Activated T-cell treated with anti-CD3 and anti-CD28 coated beads, Interleukin-2, amount 50 U/mL, for 48 hours (primary cell): ENCODE measurements at places on chromosomes 11 and 22.

DNA sequence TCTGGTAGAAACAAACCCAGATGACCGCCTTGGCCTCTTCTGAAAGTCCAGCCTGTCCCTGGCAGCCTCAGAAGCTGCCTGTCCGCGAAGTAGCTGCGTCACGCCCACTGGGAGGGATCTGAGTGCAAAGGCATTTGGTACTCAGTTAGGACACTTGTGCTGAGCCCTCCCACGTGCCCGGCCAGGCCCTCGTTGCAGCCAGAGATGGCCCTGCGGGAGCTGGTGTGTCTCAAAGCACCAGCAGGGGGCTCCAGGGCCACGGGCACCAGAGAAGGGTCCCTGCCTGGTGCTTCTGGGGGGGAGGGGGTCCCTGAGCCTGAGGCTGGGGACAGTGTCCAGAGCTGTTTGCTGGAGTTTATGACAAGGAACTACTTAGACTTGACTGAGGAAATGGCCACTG, 5.8 kb downstream of the SELENOO start:
- no peak for DNase-seq

DNA sequence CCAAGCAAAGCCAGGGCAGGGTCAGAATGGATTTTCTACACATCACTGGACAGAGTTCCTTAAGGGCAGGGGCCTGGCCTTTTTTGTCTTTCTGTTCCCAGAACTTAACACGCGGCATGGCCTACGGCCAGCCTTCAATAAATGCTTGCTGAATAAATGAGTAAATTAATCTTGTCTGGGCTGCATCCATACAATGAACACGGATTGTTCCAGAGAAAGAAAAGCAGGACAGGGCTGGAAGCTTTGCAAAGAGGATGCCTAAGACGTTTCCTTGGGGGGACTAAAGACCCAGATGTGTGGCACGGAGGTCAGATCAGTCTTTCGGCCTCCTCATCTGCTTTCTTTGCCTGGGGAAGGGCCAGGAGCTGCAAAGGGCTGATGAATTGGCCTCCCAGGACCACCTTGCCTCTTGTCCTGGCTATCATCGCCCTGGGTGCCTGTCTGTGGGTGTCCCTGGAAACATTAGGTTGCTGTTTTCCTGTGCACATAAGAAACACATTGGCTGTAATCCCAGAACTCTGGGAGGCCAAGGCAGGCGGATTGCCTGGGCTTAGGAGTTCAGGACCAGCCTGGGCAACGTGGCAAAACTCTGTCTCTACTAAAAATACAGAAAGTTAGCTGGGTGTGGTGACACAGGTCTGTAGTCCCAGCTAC, 20.8 kb upstream of the RFPL3 start:
- no peak for DNase-seq

DNA sequence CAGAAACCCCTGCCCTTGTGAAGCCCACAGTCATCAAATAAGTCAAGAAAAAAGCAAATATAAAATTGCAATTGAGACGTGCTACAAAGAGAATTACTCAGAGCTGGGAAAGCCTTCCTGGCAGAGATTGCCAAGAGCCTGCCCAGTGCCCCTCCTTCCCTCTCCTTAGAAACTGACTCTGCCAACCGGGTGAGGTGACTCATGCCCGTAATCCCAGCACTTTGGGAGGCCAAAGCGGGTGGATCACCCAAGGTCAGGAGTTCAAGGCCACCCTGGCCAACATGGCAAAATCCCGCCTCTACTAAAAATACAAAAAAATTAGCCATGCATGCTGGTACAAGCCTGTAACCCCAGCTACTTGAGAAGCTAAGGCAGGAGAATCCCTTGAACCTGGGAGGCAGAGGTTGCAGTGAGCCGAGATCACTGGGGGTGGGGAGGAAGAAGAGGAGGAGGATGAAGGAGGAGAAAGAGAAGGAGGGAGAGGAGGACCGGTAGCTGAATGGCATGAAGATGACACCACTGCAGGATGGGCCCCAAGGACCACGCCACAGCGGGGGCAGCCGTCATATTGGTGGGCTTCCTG, 76.1 kb upstream of the RTL6 start:
- no peak for DNase-seq

GRCh38 chr11:79054636-79055035, 386.2 kb downstream of the TENM4 start:
- no peak for DNase-seq

DNA sequence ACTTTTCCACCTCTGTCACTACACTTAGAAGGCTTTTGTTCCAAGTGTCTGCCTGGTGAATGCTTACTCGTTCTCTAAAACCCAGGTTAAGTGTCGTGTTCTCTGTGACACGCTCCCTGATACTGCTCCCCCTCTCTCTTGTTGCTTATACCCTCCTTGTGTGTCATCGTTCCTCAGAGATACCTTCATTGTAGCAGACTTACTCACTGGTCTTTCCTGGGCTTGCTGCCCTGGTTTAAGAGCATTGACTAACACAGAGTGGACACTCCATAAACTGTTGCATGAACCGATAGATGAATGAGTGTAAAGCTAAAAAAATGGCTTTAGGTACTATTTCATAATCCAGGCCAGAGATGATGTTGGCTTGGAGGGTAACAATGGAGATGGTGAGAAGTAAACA, 171.3 kb downstream of the GRIK4 start:
- DNase-seq = no peak

DNA sequence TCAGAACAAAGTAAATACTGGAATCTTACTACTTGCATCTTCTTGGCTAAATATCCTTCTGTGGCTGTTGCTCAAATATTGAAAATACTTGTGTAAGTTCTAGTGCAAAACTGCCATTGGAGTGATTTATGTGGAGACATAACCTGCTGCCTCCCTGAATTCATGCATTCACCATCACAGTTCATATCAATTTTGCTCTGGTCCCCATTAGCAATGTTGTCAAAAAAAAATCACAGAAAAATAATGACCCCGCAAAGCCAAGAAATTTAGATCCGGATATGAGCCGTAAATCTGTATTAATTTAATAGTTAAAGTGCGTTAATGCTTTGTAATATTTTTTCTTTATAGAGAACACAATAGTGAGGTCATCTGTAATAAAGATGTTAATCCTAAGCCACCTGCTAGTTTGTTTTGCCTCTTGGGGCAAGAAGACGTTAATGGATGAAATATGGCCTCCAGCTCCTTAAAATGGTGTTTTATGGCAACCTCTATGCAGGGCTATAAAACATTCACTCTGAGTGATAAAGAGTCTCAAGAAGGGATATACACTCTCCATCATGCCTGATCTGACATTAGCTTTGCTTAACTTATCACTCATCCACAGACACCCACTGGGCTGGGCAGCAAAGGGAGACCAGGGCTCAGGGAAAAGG, 255.9 kb downstream of the INSC start:
- DNase-seq = no peak

DNA sequence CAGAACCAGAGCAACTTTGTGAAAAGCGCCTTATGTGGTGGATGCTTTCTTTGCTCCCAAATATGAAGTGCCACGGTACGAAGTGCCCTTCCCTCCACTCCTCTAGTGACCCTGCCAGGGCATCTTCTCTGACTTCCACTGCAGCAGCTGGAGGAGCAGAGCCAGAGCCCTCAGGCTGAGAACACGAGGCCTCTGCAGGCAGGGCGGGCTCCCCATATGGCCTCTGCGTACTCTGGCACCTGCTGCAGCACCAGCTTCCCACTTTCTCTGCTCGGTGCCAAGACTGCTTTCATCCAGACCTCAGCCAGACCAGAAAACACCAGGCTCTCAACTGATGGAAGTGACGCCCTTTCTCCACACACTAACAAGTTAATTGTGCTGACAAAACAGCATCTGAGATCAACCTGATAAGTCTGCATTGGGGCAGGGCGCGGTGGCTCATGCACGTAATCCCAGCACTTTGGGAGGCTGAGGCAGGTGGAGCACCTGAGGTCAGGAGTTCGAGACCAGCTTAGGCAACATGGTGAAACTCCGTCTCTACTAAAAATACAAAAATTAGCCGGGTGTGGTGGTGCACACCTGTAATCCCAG, 12.8 kb downstream of the UFD1 start:
- no peak for DNase-seq

- DNase-seq = no peak
Observed at GRCh38 chr11:10599388-10600175, 31.1 kb upstream of the LYVE1 start.

- no peak for DNase-seq
Observed at GRCh38 chr11:71109186-71109585, 143.2 kb downstream of the SHANK2 start.

GRCh38 chr11:12717851-12718291, 43.6 kb downstream of the TEAD1 start:
- DNase-seq = peak; percentile 46

DNA sequence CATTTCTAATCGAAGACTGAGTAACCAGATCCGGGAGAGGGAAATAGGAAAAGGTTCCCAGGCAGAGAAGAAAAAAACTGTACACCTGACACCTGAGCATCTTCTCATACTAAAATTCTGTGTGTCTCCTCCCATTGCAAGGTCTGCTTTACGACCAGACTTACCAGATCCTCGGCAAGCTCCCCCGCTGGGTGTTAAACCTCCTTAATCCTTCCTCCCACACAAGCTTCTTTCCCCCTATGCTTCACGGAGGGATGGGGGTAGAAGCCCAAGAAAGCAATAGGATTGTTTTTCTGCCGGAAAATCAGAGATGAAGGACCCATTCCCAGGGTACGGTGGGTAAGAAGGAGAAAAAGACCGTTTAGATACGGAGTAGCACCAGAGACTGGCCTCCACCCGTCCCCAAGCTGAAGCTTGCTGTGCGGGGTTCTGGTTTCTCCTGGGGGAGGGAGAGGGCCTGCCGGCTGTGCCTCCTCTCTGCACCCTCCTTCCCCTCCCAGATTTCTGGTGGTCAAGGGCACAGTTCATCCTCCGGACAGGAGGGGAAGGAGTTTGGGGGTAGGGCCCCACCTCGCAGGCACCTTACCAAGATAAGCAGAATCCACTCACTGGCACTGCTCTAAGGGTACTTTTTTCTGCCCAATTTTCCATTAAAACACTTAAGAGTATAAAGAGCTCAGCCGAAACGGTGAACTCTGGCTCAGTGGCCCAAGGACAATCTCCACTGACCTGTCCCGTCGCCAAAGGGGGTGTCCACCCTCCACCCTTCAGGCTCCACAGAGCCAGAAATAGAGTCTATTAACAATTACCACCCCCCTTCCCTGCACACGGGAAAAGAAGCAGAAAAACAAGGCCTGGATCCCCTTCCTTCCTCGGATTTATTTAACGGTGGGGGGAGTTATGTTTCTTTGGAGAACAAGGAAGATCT, 1.2 kb downstream of the TOB2 start:
- peak; percentile 58 for DNase-seq

- DNase-seq = no peak
Observed at GRCh38 chr11:86415026-86415425, 40.3 kb downstream of the CCDC81 start.

- DNase-seq = peak; percentile 42
Observed at GRCh38 chr22:30212363-30212995, 34.1 kb downstream of the LIF start.

DNA sequence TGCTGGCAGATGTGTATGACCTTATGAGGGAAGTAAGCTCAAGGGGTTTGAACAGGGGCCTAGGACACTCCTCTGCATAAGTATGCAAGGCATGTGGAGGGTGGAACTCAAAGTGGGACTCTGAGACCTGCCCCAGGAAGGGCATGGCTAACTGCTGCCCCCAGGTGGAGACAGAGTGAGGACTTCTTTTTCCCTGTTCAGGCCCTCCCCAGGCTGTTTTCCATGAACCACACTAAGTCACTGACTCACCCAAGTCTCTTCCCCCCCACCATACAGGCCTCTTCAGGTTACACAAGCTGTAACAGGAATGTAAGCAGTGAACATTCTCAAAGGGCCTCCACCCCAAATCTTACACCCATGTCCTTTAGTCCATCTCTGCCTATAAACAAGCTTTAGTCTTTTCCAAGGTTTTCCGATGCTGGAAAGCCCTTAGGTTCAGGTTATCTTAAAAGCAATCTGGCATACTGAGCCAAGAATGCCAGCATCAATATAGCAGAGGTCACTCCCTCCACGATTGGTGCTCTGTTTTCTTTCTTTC, 13.1 kb downstream of the EEF1G start:
- peak; percentile 77 for DNase-seq

GRCh38 chr11:96052921-96053651, 129.2 kb upstream of the MTMR2 start:
- DNase-seq = no peak

DNA sequence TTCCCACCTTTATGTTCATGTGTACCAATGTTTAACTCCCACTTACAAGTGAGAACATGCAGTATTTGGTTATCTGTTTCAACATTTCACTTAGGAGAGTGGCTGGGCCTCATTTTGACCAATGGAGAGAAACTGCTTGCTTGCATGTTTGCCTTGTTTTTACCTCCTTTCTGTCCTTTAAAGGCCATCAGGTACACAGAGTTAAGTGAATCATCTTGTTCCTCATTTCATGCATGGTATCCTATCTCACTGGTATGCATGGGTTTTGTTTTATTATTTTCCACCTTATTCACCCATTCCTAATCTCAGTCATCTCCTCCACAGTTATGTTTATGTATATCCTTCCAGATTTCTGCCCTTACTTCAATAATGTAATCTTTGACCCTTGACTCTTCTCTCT, 101.0 kb downstream of the ELP4 start:
- DNase-seq = no peak

DNA sequence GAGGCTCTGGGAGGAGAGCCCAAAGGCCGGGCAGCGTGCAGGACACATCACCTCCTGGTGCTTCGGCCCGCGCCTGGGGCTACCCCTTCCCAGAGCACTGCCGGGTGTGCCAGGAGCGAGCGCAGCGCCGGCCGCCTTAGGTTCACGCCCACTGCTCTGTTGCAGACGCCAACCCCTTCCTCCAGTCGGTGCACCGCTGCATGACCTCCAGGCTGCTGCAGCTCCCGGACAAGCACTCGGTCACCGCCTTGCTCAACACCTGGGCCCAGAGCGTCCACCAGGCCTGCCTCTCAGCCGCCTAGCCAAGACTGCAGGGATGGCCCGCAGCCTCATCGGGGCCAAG, 79.0 kb downstream of the MED15 start:
- DNase-seq = no peak

DNA sequence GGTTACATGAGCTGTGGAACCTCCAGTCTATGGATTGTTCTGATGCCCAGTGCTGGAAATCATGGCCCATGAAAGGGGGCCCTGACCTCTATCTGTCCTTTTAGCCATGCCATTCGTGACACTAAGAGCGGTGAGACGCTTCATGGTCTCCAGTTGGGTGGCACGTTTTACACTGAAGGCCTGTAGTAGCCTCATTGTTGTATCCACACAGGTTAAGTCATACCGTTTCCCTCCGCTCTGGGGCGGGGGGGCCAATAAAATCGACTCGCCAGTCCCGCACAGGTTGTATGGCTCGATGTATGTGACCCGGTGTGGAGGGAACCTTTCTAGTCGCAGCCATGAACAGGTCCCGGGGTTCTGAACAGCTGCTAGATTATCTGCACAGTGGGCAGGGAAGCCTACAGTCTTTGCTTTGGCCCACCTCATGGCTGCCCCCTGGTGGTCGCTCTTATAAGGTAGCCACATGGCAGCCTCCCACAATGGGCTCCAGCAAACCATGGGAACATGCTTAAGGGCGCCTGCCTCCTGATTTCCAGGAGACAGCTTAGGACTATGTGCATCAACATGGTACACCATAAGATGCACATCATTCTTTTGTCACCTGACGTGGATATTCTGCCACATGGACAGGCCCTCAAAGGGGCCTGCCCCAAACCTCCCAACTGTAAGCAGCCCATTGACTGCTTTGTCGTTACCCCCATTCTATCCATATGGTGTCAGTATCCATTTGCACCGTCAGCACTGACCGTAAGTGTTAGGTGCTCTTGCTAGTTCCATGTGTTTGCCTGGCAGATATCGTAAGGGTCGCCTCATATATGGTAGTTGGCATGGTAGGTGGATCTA, 19.7 kb upstream of the APOL3 start:
- DNase-seq = peak; percentile 90

GRCh38 chr11:111347002-111347722, 31.9 kb downstream of the POU2AF1 start:
- no peak for DNase-seq

GRCh38 chr11:134050541-134051383, 18.1 kb upstream of the JAM3 start:
- peak; percentile 85 for DNase-seq
